Stimulated activated CD8-positive, alpha-beta memory T cell treated with anti-CD3 and anti-CD28 coated beads, Interleukin-4, amount 100 ng/mL, for 1 hour (primary cell): ENCODE measurements at places on chromosomes 16 and 17.
A peak's percentile ranks its signal among the peaks of the same experiment; 100 is the strongest.

DNA sequence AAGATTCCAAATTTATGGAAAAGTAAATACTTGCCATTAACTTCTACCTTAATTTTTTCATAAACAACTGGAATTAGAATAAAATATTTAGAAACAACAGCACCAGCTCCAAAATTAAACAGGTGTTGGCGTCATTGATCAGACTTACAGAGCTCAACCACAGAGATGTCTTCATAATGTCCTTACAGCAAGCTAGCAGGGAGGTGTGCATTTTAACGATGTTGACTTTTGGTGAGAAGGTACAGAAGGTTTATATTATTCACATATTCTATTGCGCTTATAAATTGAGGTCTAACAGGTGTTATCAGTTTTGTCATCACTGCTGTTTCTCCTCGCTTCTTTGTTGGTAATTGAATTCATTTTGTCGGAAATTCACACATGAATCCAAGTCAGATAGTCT is 226.2 kb upstream of the CA10 start:
- no peak for DNase-seq

GRCh38 chr17:68698746-68699145 is 97.6 kb upstream of the FAM20A start:
- DNase-seq: no peak

- DNase-seq: no peak
Observed at GRCh38 chr17:5877948-5878347, 192.2 kb upstream of the WSCD1 start.

- DNase-seq: no peak
Observed at GRCh38 chr16:79966226-79966625, 365.7 kb upstream of the MAF start.

- no peak for DNase-seq
Observed at GRCh38 chr17:59811209-59811608, 81.5 kb downstream of the TUBD1 start.

DNA sequence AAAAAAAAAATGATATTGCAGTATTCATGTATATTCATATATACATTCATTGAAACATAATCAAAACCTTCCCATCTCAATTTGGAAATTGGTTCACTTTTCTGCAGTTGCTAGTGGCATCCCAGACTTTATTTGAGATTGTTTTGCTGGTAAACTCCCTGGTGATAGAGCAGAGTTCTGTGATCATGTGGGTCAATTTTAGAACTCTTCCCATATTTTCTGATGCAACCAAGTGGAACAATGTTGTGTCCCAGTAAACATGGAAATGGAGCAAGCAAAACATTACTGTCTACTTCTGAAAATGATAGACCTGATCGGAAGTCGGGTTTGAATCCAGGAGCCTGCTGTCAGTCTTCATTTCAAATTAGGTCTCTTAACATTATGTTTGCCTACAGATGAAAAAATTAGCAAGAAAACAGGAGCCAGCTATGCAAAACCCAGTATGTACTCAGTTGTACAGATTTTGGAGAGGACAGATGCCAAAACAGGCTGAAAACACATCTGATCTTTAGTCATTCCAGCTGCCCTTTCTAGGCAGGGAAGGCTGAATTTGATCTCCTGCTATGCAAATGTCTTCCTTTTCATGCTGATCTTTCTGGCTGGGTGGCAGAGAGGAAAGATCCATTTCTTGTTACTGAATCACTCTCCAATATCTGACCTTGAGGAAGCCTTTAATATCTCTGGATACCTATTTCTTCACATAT is 786.6 kb upstream of the SOX9 start:
- DNase-seq: no peak

DNA sequence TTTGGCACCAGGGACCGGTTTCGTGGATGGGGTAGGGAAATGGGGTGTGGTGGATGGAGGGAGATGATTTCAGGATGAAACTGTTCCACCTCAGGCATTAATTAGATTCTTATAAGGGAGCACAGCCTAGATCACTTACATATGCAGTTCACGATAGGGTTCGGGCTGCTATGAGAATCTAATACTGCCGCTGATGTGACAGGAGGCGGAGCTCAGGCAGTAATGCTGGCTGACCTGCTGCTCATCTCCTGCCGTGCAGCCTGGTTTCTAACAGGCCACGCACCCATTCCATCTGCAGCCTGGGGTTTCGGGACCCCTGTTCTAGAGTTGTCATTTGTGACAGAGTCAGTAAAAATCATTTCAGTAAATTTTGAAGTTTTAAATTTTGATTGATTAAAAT is 99.7 kb downstream of the CHD9 start:
- DNase-seq: no peak

DNA sequence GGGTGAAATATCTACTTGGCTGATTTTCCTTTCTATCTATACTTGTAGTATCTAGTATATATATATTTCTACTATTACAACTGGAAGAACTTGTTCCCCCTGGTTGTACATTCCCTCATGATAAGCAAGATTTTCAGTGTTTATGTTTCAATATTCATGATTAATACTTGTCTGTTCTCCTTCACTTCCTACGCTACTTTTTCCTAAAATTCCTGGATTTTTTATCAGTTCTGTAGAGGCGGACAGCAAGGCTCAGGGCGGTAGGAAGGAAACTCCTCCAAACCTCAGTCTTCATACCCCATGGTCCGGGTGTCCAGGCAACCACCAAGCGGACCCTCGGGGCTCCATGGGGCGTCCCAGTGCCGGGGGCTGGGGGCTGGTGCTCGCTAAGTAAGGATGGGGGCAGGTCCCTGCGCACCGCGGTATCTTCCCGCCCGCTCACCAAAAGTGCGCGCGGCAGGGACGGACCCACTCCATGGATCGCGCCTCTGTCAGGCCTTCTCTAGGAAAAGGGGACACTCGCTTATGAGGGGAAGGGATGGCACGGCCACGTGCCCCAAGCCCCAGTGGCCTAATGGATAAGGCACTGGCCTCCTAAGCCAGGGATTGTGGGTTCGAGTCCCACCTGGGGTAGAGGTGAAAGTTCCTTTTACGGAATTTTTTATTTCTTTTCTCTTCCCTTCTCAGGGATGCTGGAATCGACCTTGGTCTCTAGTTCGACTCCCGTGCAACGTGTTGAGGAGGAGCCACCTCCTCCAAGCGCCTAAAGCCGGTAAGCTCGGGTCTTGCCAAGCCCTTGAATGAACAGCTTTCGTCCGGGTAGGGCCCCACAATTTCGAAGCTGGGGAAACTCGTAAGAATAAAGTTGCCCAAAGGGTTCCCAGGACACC is 13.2 kb downstream of the ATP5PD start:
- DNase-seq: peak; percentile 59
